ENCODE measurements at places on chromosomes 6 and 20.

DNA sequence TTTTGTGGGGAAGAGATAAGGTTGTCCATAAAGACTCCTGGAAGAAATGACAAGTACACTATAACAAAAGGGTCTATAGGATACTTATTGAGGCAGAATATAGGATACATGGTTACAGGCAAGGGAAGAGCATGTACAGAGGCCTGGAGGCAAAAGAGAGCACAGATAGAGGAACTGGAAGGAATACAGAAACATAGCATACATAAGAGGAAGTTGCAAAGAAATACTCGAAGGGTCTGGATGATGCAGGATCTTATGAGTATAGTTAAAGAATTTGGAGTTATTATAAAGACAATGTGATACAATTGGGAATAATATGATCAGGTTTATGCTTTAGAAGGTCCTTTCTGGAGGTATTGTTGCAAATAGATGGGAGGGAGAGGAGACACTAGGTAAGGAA, 592.7 kb upstream of the POU3F2 start:
- DNase-seq = no peak

- no peak for DNase-seq
Measured at GRCh38 chr20:25984933-25985332, 288.3 kb upstream of the ZNF337 start.

- DNase-seq = peak; percentile 34
Measured at GRCh38 chr6:22036275-22036674, 260.6 kb downstream of the PRL start.

DNA sequence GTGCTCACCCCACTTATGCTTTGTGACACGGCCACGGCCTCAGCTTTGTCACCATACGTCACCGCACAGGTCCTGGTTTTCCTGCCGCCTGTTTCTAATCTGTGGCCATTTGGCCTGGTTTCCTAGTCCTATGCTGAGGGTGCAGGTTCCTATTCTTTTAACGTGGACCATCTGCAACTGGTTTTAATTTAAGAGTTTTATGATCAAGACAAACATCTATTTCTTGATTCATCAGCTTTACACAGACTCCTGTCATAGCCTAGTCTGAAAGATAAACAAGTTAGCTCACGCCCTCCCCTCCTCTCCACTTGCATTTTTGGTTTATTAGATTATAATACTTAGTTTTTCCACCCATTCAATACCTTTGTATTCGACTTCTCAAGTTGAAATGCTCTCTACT, 97.5 kb upstream of the RPS6KA2 start:
- DNase-seq = no peak

DNA sequence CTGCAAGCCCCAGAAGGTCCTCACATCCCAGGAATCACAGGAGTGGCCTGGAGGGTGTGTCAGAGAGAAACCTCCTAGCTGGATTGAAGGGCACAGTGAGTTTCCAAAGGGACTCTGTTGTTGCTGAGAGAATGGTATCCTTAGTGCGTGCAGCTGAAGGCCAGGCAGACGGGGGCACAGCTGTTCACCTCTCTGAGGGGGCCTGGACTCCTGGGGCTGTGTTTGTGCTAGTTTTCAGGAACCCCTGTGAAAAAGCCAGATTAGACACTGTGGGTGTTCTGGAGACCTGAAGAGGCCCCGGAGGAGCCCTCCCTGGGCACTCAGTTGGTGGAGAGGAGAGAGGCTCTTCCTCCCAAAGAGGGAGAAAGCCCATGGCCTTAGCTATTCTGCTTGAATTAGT, 223.4 kb downstream of the FARS2 start:
- no peak for DNase-seq

- DNase-seq = no peak
Measured at GRCh38 chr6:34511915-34512737, 44.0 kb downstream of the SPDEF start.

GRCh38 chr20:46139908-46140482, 21.9 kb downstream of the CD40 start:
- peak; percentile 96 for DNase-seq

GRCh38 chr6:31143148-31143547, 4.3 kb upstream of the PSORS1C2 start:
- no peak for DNase-seq

GRCh38 chr20:63059684-63060056, 52.9 kb upstream of the BHLHE23 start:
- DNase-seq = no peak

GRCh38 chr6:36204068-36204753, 7.7 kb downstream of the BRPF3 start:
- DNase-seq = no peak

DNA sequence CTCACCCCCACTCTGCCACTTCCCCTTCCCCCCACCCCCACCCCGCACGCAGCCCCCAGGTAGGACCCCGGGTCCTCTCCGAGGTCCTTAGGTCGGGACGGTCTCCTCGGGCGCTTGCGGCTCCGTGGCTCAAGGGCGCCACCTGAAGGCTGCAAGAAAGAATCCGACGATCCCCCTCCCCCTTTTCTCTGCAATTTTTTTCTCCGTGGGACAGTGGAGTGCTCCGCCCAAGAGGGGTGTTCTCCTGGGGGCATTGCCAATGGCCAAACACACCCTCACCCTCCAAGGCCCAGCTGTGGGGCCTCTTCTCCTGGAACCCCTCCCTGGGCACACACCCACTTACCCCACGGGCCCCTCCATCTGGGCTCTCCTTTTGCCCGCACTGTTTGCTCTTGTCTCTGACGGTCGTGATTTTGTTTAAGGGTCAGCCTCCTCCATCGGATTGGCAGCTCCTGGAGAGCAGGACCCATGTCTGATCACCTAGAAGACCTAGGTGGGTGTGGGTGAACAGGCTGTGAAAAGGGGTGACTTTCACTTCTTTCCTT, 1.1 kb upstream of the TMEM74B start:
- no peak for DNase-seq

DNA sequence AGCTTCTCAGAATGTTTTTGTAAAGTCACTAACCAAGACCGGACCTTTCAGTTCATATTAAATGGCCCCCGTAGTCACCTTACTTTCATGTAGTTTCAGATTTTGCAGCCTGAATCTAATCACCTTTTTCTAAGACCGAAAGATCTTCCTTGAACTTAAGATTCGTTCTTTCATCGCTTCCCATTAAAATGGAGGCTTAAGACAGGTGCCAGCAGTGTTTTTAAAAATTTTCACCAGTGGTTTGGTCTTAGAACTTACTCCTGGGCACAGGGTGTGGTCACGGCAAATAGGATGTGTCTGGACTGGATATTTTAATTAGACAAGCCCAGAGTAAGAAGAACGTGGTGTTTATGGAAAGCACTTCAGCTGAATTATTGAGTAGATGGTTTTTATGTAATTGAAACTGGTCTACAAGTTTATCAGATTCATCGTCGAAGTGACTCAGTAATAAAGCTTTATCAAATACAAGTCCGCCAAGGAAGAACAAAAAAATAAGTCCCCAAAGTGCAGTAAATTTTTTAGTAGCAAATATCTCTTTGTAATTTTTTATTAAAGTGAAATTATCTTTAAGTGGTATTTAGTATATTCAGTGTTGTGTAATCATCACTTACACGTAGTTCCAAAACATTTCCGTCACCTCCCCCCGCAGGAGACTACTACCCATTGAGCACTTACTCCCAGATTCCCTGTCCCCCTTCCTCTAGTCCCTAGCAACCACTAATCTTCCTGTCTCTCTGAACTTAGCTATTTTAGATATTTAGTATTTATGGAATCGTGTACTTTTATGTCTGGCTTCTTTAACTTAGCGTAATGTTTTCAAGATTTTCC, 868 bp downstream of the SRSF3 start:
- peak; percentile 33 for DNase-seq

DNA sequence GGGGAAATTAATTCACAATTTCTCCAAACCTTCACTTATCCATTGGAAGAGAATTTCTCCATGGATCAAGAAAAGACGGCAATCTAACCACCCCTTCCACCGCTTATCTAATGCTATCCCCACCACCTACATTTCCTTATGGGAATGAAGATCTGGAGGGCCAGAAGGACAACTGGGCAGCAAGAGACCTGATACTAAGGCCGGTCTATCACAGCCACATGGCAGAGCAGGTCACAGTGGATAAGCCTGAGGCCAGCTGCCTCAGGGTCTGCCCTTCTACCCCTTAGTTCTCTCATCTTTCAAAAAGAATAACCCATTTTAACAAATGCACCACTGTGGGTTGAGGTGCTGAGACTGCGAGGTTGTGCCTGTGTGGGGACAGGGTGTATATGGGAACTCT, 37.1 kb downstream of the MAN1A1 start:
- DNase-seq = no peak

GRCh38 chr6:128993166-128993565, 110.2 kb downstream of the LAMA2 start:
- no peak for DNase-seq

- DNase-seq = no peak
Measured at GRCh38 chr6:95142101-95142500, 435.2 kb upstream of the MANEA start.

DNA sequence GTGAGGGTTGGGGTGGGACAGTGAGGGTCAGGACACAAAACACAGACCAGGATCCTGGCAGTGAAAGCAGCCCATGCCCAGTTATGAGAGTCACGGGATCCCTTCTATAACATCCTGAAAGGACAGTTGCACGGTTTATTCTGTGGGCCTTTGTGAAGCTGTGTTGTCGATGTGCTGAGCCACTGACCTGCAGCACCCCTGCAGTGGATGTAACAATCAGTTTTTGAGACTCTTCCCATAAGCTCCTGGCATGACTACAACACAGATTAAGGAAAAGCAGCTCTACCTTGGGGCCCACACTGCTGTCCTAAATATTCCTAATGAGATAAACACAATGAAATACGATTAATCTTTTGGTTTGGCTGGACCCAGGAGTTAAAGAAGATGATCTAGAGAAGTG, 3.7 kb downstream of the PYGB start:
- DNase-seq = no peak

DNA sequence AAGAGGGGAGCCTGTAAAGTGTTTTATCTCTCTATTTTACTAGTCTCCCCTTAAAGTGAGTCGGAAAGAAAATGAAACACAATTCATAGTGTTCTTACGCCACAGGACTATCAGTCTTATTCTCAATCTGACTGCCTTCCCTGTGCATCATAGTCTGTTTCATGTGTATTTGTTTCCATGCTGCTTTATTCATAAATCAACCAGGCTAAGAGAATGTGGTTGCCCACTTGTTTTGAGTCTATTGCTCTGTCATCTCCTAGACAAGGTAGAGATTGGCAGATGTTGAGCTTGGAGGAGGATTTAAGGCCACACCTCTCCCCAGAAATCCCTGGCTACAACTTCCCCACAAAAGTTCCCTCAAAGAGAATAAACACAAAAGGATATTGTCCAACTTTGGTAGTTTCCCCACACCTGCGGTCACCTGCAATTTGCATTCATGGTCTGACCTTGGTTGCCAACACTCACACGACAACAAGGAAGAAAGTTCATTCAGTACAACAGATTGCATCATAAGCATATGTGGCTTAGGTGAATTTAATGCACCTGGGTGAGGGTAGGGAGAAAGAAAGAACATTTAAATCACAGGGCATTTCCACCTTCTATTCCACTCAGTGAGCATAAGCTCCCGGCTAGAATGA, 167.1 kb upstream of the FBXL4 start:
- DNase-seq = no peak

- DNase-seq = no peak
Measured at GRCh38 chr6:90078513-90079289, 184.4 kb downstream of the GJA10 start.

All from NCI-H1417 treated with DMSO at 0.1 percent for 48 hours (cell line).